ENCODE measurements at places on chromosomes 11 and 22.

GRCh38 chr11:119671051-119671450 lies 57.9 kb downstream of the NECTIN1 start:
- no peak for DNase-seq

DNA sequence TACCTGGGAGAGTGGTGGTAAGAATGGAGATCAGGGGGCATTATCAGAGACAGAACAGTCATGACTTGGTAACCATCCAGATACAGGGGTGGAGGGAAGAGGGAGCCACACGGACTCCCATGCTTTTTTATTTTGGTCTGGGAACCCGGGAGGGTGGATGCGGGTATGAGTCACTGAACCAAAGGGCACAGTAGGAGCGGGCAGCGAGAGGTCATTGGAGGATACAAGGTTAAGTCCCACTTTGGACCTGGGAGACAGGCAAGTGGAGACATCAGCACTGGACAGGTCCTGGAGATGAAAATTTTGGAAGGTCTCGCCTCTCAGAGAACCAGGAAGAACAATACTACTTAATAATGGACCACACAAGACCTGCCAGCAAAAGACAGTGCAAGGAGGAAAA lies 6.7 kb downstream of the HDHD5 start:
- DNase-seq: no peak

DNA sequence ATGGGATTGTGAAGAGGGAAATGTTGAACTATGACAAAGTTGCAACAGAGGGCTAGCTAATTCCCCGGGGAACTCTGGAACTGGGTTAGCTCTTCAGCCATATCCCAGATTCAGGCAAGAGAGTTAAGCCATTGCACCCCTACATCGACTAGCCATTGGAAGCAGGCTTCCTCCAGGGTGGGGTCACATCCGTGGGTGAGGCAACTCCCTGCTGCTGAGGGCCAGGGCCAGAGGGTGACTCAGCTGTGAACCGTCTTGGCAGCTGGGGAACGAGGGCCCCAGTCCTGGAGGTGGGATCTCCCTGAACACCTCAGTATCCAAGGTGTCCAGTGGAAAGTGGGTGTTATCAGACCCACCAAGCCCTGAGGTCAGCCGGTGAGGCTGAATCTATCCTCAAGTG lies 41.1 kb downstream of the RPS6KA4 start:
- no peak for DNase-seq

DNA sequence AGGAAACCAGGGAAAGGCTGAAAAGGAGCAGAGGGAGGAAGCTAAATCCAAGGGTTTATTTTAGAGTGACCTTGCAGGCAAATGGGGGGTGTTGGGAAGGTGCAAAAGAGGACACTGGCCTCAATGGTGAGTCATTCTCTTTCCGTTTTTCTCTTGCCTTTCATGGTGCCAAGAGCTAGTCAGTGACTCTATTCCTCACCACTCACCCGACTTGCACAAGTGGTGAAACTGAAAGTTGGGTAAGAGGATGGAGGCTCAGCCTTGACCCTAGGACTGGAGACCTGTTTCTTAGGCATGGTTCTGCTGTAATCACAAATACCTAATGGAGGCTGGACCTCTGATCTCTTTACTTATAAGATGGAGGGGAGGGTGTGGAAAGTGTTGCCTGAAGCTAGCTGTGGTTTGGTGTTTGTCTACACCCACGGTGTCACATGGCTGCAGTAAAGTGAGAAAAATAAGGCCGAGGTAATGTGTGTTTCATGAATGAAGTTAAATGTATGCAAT lies 67.3 kb upstream of the CREB3L1 start:
- DNase-seq: no peak

DNA sequence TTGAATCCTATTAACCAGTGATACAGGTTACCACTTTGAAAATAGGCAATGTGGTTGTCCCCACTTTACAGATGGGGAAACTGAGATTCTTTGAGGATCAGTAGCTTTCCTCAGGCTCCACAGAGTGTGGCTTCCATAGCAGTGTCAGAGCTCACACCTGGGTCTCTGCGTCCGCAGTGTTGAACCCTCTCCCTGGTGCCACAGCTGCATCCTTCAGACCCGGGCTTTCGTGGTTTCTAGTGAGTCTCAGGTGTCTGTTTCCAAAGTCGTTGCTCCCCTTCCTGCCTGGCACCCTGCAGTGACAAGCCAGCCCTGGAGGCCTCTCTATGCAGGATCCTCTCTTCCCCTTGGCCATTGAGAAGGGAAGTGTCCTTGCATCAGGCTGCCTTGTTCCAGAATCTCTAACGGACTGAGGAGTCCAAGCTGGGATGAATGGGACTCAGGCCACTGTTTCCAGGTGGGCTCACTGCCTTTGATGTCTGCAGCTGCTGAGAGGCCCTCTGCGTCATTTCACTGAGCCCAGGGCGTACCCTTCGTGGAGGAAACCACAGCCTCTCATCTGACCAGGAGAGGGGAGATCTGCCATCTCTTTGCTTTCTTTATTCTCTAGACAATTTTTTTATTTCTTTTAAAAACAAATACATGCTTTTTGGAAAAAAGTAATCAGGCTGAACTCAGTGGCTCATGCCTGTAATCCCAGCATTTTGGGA lies 48.4 kb upstream of the MICAL2 start:
- no peak for DNase-seq

DNA sequence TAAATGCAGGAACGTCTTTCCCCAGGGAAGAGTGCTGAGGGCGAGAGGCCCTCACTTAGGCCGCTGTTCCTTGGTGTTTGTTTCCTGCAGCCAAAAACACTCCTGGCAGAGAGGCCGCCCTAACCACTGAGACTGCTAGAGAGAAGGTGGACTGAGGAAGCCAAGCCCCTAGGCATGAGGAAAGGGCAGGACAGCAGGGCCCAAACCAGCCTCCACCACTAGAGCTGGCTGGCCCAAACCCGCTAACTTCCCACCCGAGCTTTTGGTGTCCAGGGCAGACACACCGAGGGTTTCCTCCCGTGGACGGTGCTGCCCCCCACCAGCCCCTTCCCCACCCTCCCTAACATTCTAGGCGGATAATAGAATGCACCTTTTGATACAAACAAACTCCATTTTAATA lies 6.0 kb downstream of the FGF19 start:
- no peak for DNase-seq

- no peak for DNase-seq
Observed at GRCh38 chr11:74647404-74647803, 55.0 kb downstream of the POLD3 start.

DNA sequence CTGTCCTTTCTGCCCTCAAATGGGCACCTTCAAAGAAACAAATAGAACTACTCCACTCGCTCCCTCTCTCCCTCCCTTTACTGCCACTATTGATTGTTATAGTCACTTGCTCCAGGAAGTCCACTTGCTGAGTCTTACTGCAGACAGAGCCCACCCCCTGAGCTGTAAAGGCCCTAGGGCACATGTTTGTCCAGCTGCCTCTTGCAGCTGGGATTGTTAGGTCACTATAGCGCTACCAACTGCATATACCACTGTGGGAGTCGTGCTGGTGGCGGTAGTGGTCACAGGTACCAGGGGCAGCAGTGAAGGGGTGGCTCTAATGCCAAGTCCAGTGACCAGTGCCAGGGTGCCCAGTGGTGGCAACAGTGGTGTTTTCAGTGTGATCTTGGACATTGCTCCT lies 4.4 kb upstream of the SREBF2 start:
- DNase-seq: no peak

DNA sequence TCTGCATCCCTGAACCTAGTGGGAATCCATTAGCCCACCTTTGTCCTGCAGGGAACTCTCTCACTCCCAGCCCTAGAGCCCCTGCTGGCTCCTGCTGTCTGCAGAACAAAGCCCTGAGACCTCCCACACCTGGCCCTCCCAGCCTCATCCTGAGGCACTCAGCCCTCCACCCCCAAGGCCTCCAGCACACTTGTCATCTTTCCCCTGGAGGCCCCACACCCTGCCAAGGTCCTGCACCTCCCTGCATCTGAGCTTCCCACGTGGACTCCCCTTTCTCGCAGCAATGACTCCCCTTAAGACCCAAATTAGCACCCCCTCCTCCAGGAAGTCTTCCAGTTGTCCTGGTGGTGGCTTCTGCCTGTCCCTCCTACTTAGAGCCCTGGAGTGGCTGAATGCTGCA lies 42.3 kb upstream of the LINC01488 start:
- no peak for DNase-seq

- no peak for DNase-seq
Observed at GRCh38 chr11:72652873-72653630, 21.2 kb downstream of the PDE2A start.

- DNase-seq: no peak
Observed at GRCh38 chr22:41560095-41560471, 727 bp upstream of the CSDC2 start.

DNA sequence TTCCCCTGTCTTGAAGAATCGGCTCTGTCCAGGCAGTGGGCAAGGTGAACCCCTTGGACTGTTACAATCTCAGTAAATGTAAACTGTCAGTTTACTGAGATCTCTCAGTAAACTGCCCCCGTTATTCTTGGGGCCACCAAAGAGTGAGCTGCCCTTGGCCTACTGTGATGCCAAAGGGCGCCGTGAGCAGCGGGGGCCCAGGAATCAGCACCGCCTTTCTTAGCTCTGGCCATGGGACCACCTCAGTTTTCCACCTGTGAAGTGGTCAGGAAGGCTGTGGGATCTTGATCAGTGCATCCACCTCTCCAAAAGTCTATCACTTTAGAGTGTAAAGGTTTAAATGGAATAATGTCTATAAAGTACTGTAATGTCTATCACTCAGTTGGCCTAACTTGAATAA lies 57.1 kb downstream of the THAP12 start:
- DNase-seq: no peak

DNA sequence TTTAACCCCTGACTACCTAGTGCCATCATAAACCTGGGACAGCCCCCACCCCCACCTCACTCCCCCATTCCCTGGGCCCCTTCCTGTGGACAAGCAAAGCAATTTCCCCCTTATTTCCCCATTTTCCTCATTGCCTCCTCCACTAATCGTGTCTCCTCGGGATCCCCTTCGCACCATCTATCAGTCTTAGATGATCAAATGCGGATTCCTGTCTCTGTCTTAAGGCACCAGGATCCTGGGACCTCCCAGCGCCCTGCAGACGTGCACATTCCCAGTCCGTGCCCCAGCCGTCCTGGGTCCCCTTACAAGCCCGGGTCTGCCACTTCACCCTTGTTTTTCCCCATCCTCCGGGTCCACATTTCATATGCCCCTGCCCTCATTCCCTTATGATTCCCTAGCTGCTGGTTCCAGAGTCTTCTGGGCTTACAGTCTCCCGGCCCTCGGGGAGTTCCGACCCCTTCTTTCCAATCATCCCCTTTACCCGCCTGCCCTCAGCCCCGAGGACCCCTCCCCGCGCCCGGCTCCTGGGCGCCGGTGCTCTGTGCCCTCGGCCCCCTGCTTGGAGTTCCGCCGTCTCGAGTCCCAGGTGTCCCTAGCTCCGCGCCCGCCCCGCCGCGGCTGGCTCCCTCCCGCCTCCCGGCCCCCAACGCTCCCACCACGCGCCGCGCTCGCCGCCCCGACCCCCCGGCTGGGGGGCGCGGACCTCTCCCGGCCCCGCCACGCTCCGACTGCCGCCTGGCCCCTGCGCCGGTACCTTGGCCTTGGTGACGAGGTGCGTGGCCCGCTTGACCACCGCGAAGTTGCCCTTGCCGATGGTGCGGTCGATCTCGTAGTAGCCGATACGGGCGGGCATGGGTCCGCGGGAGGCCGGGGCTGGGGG lies 599 bp downstream of the SIK3 start:
- peak; percentile 43 for DNase-seq

DNA sequence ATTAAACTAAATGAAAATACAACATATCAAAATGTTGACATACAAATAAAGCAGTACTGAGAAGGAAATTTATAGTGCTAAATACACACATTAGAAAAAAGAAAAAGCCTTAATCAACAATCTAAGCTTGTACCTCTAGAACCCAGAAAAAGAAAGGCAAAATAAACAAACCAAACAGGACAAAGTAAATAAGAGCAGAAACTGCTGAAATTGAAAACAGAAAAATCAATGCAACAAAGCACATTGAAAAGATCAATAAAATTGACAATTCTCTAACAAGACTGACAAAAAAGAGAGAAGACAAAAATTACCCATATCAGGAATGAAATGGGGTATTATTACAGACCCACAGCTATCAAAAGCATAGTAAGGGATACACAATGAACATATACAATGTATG lies 21.0 kb downstream of the DCUN1D5 start:
- no peak for DNase-seq

GRCh38 chr11:45933846-45934579 lies 11.6 kb downstream of the LARGE2 start:
- DNase-seq: no peak

GRCh38 chr22:40666151-40666848 lies 13.0 kb upstream of the MCHR1 start:
- DNase-seq: no peak

DNA sequence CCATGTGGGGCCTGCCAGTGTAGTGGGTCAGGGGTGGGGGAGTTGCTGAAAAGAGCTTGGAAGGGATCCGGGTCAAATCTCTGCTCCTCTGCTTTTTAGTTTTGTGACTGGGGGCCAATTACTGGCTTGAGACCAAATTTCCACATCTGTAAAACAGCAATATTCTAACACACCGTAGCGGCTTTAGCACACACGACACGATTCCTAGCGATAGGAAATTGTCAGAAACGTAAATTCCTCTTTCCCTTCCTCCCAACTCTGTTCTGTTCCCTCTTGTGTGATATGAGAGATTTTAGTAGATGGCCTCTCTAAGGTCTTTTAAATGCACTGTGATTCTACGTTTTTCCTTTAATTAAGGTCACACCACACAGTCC lies 71.9 kb downstream of the MICAL2 start:
- DNase-seq: no peak

GRCh38 chr22:27573280-27574001 lies 228.1 kb downstream of the MN1 start:
- DNase-seq: no peak

- DNase-seq: no peak
Observed at GRCh38 chr11:82863209-82863608, 37.0 kb downstream of the PRCP start.

DNA sequence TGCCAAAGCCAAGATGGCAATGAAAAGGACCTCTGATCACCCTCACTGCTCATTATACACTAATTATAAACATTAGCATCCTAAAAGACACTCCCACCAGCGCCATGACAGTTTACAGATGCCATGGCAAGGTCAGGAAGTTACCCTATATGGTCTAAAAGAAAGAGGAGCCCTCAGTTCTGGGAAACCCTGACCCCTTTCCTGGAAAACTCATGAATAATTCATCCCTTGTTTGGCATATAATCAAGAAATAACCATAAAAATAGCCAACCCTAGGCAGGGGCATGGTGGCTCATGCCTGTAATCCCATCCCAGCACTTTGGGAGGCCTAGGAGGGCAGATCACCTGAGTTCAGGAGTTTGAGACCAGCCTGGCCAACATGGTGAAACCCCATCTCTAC lies 12.7 kb upstream of the CAPN5 start:
- DNase-seq: no peak
